SJSA1 (cell line): ENCODE measurements at places on chromosomes 7 and 10. TPM values are rescaled to one million over a fixed set of nuclear protein-coding genes. Genes with fewer than 3 reads are reported as not detected.

GRCh38 chr10:120574981-120575380 lies 118.0 kb downstream of the PLPP4 start:
- no peaks in the 10 kb centered on the region for H3K36me3 ChIP-seq
- no peak overlapping the region for H3K27ac ChIP-seq
- DNase-seq = no peak
- H3K27me3 ChIP-seq = no peaks in the 10 kb centered on the region
- H3K4me1 ChIP-seq = no peaks in the 10 kb centered on the region

The NEUROG3 gene
- total RNA-seq = not detected in 2 replicates

GRCh38 chr10:110629680-110630191 lies 14.4 kb upstream of the RBM20 start:
- no peaks in the 10 kb centered on the region for H3K27me3 ChIP-seq
- H3K27ac ChIP-seq = peak overlapping the region; percentile 84
- H3K36me3 ChIP-seq = no peaks in the 10 kb centered on the region
- DNase-seq = peak; percentile 95
- H3K4me1 ChIP-seq = peaks cover 70% of the 10 kb centered on the region

DNA sequence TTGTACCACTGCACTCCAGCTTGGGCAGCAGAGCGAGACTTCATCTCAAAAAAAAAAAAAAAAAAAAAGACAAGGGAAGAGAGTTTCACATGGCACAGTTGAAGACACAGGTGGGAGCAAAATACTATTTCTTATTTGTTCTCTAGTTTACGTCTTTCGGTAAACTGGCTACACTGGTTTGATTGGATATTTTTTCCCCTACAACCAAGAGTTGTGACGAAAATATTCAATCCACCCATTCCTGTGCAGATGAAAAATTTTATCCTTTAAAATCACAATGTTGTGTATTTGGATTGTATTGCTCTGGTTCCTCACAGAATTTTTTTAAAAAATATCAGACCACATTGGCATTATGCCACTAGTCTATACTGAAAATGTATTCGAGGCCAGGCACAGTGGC lies 14.5 kb upstream of the ABCC2 start:
- H3K27ac ChIP-seq = no peak overlapping the region
- DNase-seq = no peak
- no peak overlapping the region for H3K4me3 ChIP-seq
- H3K27me3 ChIP-seq = no peaks in the 10 kb centered on the region
- H3K4me1 ChIP-seq = no peaks in the 10 kb centered on the region

DNA sequence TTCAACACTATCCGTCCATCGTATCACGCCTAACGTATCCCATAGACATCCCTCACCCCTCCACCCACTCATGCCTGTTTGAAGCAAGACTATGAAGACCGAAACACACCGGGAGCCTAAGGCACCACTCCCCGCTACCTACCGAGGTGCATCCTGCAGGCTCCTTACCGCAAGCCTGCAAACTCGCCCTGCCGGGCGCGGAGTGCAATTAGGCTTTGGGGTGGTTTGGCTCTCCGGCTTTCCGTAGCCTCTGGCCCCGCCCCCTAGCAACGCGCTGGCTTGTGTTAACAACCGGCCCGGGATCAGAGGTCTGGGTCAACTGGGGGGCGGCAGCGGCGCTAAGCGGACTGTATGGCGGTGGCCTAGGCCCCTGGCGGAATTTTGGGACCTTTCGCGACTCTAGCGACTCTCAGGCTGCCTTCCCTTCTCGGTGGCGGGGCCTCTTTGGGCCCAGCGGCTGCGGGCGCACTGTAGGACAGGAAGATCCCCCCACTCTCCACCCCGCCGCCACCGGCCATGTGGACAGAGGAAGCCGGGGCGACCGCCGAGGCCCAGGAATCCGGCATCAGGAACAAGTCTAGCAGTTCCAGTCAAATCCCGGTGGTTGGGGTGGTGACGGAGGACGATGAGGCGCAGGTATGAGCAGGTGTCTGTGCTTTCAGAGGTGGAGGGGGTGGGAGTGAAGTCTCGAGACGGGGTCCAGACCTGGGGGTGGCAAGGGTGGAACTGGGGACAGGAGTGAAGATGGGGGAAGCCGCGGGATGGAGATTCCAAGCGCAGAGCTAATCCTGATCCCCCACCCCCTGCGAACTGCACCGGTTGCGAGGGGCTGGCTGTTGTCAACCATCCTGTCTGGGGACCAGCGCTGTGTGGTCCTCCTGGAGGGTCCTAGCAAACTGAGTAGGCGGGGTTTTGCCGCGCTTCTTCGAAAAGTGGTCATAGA lies at the start of gene CFAP69:
Gene CFAP69 (plus strand): TSS at position 266 of the 943 bp plus-strand sequence. CDS start 251 bp downstream, at position 517.
- H3K4me1 ChIP-seq = peaks cover 9% of the 10 kb centered on the region
- peaks cover 2% of the 10 kb centered on the region; the same call in 1 of the 2 replicates for H3K27me3 ChIP-seq
- no peak within 1 kb of the TSS for H3K27ac ChIP-seq
- H3K4me3 ChIP-seq = peak within 1 kb of the TSS; percentile 57
- H3K36me3 ChIP-seq = no peaks in the 10 kb centered on the region

DNA sequence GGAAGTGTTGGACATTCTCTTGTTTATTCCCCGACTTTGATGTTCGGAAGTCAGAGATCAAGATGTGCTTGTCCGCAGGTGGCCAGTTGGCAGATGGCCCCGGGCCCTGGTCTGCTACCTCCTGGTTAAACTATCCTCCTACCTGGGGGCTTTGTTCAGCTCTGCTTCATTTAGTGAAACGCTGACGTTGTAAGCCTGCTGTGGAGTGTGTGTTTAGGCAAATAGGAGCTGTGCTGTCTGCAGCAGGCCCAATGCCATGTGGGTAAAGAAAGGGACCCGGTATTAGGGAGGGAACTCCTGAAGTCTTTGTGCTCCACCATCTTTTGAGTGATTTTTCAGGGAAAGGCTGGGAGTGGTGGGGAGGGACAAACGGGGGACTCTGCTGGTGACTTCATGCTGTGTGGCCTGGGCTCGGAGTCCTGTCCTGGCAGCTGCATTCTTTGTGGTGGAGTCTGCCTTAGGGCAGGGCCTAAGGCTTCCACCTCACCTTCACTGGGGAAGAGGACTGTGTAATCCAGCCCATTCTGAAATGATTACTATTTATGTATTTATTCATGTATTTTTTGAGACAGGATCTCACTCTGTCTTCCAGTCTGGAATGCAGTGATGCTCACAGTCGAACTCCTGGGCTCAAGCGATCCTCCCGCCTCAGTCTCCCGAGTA lies 171.1 kb upstream of the KLF6 start:
- DNase-seq = no peak
- H3K27me3 ChIP-seq = no peaks in the 10 kb centered on the region
- no peaks in the 10 kb centered on the region for H3K36me3 ChIP-seq

The EFCAB10 gene
- total RNA-seq = not detected in 2 replicates

- H3K4me1 ChIP-seq = no peaks in the 10 kb centered on the region
- no peaks in the 10 kb centered on the region for H3K27me3 ChIP-seq
- no peaks in the 10 kb centered on the region for H3K36me3 ChIP-seq
- DNase-seq = no peak
- no peak overlapping the region for H3K27ac ChIP-seq
Observed at GRCh38 chr7:83038787-83039186, 123.9 kb downstream of the PCLO start.

GRCh38 chr7:77561352-77561751 lies 24.3 kb downstream of the PTPN12 start:
- no peak overlapping the region for H3K4me3 ChIP-seq
- peaks cover 17% of the 10 kb centered on the region; the same call in 1 of the 2 replicates for H3K36me3 ChIP-seq
- H3K27me3 ChIP-seq = no peaks in the 10 kb centered on the region
- no peaks in the 10 kb centered on the region for H3K4me1 ChIP-seq
- no peak for DNase-seq
- no peak overlapping the region for H3K27ac ChIP-seq

- DNase-seq = no peak
- no peak overlapping the region for H3K4me3 ChIP-seq
- H3K27ac ChIP-seq = no peak overlapping the region
- H3K4me1 ChIP-seq = peaks cover 46% of the 10 kb centered on the region
- peaks cover 21% of the 10 kb centered on the region for H3K36me3 ChIP-seq
Observed at GRCh38 chr10:104333728-104334373, 4.4 kb downstream of the ITPRIP start.

- DNase-seq = no peak
- H3K27ac ChIP-seq = no peak overlapping the region
- H3K4me1 ChIP-seq = no peaks in the 10 kb centered on the region
- no peaks in the 10 kb centered on the region for H3K27me3 ChIP-seq
- H3K36me3 ChIP-seq = no peaks in the 10 kb centered on the region
Observed at GRCh38 chr7:78523930-78524329, 725.4 kb downstream of the PHTF2 start.

GRCh38 chr7:73847941-73848723 lies 5.8 kb upstream of the METTL27 start:
- DNase-seq = no peak
- no peak overlapping the region for H3K4me3 ChIP-seq
- peaks cover 37% of the 10 kb centered on the region for H3K4me1 ChIP-seq
- H3K27me3 ChIP-seq = no peaks in the 10 kb centered on the region
- H3K36me3 ChIP-seq = no peaks in the 10 kb centered on the region

GRCh38 chr10:34764472-34764946 lies 50.6 kb downstream of the PARD3 start:
- no peak overlapping the region for H3K4me3 ChIP-seq
- H3K27ac ChIP-seq = no peak overlapping the region
- H3K4me1 ChIP-seq = peaks cover 1% of the 10 kb centered on the region
- DNase-seq = no peak
- H3K36me3 ChIP-seq = no peaks in the 10 kb centered on the region
- H3K27me3 ChIP-seq = no peaks in the 10 kb centered on the region

DNA sequence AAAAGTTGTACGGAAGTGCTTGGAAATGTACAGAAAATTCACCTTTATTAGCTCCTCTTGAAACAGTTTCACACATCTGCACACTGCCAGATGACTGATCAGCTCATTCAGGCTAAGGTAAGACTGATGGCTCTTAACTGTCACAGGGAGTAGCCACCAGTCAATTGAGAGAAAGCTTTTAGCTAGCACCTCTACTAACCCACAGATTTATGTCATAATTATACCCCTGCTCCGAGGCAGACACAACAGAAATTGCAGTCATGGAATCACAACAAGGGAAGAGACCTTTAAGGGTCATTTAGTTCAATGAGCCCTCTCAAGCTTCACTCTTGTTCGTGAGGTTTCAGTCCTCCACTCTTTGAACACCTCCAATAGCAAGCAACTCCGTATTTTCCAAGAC lies 235.4 kb downstream of the TRIL start:
- peaks cover 5% of the 10 kb centered on the region; the same call in 1 of the 2 replicates for H3K4me1 ChIP-seq
- no peaks in the 10 kb centered on the region for H3K27me3 ChIP-seq
- DNase-seq = no peak
- no peak overlapping the region for H3K27ac ChIP-seq
- no peak overlapping the region for H3K4me3 ChIP-seq
- H3K36me3 ChIP-seq = no peaks in the 10 kb centered on the region

DNA sequence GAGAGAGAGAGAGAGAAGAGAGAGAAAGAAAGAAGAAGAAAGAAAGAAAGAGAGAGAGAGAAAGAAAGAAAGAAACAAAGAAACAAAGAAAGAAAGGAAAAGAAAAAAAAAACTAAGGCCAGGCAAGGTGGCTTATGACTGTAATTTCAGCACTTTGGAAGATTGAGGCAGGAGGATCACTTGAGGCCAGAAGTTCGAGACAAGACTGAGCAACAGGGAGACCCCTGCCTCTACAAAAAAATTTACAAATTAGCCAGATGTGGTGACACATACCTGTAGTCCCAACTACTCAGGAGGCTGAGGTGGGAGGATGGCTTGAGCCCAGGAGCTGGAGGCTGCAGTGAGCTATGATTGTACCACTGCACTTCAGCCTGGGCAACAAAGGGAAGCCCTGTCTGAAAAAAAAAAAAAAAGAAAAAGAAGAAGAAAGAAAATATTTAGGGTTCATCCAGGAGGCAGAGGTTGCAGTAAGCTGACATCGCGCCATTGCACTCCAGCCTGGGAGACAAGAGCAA lies 2.8 kb downstream of the SERPINE1 start:
- H3K27me3 ChIP-seq = no peaks in the 10 kb centered on the region
- H3K27ac ChIP-seq = no peak overlapping the region
- peaks cover 25% of the 10 kb centered on the region for H3K36me3 ChIP-seq
- no peak for DNase-seq
- no peak overlapping the region for H3K4me3 ChIP-seq
- peaks cover 46% of the 10 kb centered on the region for H3K4me1 ChIP-seq

The HOXA9 gene
- total RNA-seq = 7.0 and 16.3 TPM in 2 replicates

- no peaks in the 10 kb centered on the region for H3K4me1 ChIP-seq
- no peak overlapping the region for H3K4me3 ChIP-seq
- no peak overlapping the region for H3K27ac ChIP-seq
- no peak for DNase-seq
Observed at GRCh38 chr10:61547297-61547696, 94.1 kb upstream of the TMEM26 start.

DNA sequence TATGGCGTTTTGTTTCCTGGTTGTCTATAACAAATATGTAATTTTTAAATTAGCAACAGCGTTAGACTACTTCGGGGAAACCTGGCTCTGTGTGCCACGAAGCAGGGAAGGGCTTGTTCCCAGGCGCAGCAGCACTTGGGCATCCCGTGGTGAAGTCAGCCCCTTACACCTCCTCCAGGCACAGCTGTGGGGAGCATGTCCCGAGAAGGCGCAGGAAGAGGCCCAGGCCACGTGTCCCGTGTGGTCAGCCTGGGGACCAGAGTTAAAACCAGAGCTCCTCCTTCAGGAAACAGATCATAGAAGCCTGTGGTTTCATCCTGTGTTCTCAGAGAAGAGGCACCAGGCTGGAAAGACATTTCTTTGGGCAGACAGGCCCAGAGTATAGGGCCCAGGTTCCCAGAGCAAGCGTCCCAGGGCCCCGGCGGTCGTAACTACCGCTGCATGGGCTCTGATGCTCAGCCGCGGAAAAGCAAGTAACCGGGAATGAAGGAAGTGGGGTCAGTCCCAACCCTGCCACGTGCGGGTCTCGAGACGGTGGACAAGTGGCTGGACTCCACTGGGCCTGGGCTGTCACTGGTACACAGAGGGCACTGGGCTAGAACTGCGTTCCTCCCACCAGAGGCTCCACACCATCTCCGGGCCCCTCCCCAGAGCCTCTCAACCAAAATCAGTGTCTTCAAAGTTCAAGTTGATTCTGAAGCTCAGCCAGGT lies 7.1 kb downstream of the NUDT1 start:
- no peak overlapping the region for H3K4me3 ChIP-seq
- peak overlapping the region; percentile 59 for H3K27ac ChIP-seq
- H3K36me3 ChIP-seq = peaks cover 22% of the 10 kb centered on the region
- no peaks in the 10 kb centered on the region for H3K27me3 ChIP-seq
- peak; percentile 84 for DNase-seq

DNA sequence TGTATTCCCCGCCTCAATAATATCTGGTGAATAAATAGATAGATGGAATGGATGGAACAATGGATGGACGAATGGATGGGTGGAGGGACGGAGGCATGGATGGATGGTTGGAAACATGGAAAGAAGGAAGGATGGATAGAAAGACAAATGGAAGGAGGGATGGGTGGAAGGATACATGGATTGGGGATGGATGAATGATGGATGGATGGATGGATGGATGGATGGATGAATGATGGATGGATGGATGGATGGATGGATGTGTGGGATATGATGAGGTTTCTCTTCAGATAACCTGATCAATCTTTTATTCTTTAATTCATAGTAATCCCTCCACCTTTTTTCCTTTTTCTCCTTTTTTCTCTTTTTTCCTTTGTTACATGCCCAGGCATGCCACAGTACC lies 3.0 kb upstream of the AKR1B15 start:
- H3K27me3 ChIP-seq = no peaks in the 10 kb centered on the region
- DNase-seq = no peak
- no peak overlapping the region for H3K27ac ChIP-seq
- no peak overlapping the region for H3K4me3 ChIP-seq
- peaks cover 14% of the 10 kb centered on the region for H3K4me1 ChIP-seq

GRCh38 chr10:15632456-15633091 lies 87.1 kb downstream of the ITGA8 start:
- DNase-seq = no peak
- no peak overlapping the region for H3K4me3 ChIP-seq
- no peak overlapping the region for H3K27ac ChIP-seq

- H3K4me3 ChIP-seq = no peak overlapping the region
- H3K27me3 ChIP-seq = no peaks in the 10 kb centered on the region; the same call in 1 of the 2 replicates
- no peak for DNase-seq
Observed at GRCh38 chr10:110433740-110434139, 64.0 kb upstream of the DUSP5 start.

The MMP21 gene
- total RNA-seq = not detected in 2 replicates

The HPS1 gene
- 38.6 and 41.6 TPM in 2 replicates for total RNA-seq
